Fibroblast of the aortic adventitia (primary cell): ENCODE measurements at places on chromosomes 16 and 17. TPM values are rescaled to one million over a fixed set of nuclear protein-coding genes. Genes with fewer than 3 reads are reported as not detected.

KRT9 gene
- not detected in 2 replicates for total RNA-seq

C17orf78 gene
- not detected in 2 replicates for total RNA-seq

CYB5B gene
- 31.0 and 99.4 TPM in 2 replicates for total RNA-seq

PIPOX gene
- 1.8 and 3.0 TPM in 2 replicates for total RNA-seq

NOD2 gene
- total RNA-seq, result not detected in 2 replicates

ZNF624 gene
- total RNA-seq, result 6.2 and 9.2 TPM in 2 replicates

MT4 gene
- total RNA-seq, result not detected in 2 replicates

PCGF2 gene
- 2.9 and 4.8 TPM in 2 replicates for total RNA-seq

BCO1 gene
- total RNA-seq, result not detected in 2 replicates
